ENCODE measurements at places on chromosomes 12 and 14.

DNA sequence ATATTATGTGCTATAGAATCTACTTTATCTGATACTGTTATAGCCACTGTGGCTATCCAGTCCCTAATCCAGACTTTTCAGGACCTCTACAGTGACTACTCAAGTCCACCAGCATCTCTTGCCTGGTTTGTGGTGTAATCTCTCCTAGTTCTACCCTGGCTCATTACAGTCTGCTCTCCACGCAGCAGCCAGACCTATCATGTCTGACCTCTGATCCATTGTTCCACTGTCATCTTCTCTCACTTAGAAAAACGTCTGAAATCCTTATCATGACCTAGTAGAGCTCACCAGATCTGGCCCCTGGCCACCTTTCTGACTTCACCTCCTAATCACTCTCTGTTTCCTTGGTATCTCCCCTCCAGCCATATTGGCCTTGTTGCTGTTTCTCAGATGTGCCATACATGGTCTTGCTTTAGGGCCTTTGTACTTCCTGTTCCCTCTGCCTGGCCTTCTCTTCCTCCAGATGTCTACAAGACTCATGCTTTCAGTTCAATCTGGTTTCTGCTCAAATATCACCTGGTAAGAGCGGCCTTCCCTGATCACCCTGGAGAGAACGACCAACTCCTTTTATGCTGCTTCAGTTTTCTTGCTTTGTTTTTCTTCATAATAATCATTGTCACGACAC lies 475.5 kb downstream of the AACS start:
- no peak for DNase-seq

GRCh38 chr14:50260511-50260910 lies 29.1 kb upstream of the SOS2 start:
- DNase-seq: no peak

DNA sequence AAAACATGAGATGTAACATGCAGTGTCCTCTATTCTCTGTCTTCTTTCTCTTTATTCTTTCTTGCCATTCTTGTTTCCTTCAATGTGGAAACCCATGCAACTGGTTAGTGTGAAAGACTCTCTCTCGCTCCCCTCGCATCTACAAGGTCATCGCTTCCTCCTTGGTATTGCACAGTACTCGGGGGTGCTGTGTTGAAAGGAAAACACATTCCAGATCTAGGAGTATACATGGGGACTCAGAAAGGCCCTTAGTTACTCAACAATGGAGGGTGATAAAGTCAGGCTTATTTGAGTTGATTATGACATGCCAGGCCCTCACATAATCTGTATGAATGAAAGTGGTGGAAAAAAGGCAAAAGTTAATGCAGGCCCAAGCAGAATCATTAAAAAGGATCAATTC lies 75.5 kb upstream of the OVCH1 start:
- DNase-seq: no peak

GRCh38 chr14:81303258-81303935 lies 82.6 kb upstream of the GTF2A1 start:
- DNase-seq: no peak

DNA sequence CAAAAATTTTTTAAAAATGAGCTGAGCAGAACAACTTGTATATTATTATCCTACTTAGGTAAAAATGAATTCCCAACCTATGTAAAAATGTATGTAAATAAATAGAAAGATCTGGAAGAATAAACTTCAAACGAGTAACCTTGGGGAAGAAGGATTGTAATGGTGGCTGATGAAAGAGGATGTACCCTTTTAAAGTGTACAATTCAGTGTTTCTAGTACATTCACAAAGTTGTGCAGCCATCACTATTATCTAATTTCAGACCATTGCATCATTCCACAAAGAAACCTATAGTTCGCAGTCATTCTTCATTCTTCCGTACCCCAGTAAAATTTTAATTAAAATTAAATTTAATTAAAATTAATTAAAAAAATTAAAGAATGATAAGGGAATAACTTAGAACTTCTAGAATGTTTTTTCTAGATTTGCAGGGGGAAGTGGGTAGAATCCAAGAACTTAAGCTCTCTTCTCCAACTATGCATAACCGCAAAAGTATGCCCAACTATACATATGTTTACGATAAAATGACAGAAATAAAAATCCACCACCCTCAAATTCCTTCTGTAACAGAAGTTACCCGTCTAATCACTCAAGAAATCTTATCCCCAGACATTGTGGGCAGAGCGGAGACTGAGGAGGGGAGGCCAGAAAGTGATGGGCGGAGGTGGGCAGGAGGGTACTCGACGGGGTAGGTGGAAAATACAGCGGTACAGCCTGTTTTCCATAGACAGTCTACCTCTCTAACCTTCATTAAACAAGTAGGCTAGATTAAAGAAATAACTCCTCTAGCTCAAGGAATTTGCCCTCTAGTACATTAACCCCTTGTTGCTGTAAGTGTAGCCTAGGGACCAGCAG lies 921 bp downstream of the DEPDC4 start:
- no peak for DNase-seq

DNA sequence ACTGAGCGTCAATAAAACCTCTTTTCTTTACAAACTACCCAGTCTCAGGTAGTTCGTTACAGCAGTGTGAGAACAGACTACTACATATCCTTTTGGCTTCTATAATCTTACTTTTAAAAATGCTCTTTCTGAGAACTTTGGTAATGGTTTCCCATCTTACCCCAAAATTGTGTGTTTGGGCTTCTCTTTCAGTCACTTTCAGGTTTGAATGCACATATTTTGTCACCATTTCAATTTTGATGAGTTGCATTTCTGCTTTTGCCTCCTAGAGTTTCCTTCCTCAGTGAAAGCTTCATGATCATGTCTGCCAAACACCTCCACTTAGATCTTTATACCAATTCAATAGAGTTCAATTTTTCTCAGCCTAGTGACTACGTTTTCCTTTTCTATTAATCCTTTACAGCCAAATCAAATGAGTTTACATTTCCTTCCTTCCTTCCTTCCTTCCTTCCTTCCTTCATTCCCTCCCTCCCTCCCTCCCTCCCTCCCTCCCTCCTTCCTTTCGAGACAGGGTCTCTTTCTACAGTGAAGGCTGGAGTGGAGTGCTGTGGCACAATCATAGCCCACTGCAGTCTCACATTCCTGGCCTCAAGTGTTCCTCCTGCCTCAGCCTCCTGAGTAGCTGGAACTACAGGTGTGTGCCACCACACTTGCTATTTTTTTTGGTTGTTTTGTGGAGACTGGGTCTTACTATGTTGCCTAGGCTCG lies 124.9 kb downstream of the BCAT1 start:
- DNase-seq: no peak

GRCh38 chr14:89029961-89030694 lies 205.7 kb downstream of the TTC8 start:
- no peak for DNase-seq

DNA sequence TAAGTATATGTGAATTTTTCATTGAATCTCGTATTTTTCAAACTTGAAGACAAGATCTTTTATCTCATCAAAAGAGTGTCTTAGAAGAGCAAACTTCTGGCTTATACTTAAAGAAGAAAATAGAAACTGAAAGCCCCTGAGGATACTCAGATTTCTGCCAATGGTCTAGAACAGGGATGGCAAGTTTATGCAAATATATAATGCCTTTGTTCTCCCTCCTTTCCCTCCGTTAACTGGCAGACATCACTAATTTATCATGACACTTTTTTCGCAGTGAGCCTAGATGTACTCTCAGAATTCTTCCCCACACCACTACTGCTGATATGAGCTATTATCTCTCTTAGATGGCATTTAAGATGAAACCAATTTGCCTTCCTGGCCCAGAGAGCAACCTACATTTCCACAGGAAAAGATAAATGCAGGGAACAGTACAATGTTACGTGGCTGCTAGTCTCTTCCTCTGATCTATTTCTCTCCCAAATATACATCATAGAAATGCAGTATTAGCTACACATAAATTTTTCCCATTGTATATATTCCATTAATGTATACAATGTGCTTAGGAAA lies 40.0 kb upstream of the DAAM1 start:
- DNase-seq: no peak

GRCh38 chr12:24599736-24600135 lies 349.2 kb downstream of the BCAT1 start:
- no peak for DNase-seq

DNA sequence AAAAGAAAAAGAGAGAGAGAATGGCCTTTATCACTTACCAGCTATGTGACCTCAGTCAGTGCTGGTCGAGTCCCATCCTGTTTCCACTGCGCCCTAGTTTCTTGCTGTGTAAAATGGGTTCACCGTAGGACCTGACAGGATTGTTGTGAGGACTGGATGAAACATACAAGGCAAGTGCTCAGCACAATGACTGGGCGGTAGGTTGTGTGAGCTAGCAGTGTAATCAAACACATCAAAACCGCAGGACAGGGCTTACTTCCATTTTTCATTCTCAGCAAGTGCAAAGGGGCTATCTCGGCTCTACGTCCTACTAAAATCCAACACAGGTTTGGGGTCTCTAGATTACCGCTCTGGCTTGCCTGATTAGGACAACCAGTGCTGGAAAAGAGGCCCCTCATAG lies 36.4 kb upstream of the ATXN2 start:
- DNase-seq: no peak

DNA sequence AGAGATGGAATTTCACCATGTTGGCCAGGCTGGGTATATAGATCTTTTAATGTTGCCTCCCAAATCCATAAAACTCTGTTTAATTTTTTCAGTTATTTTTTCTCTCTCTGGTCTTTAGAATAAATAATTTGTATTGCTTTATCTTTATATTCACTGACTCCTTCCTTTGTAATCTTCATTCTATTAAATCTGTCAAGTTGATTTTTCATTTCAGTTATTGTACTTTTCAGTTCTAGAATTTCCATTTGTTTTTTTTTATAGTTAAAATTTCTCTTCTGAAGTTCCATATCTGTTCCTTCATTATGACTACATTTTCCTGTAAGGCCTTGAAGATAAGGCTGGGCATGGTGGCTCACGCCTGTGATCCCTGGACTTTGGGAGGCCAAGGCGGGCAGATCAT lies 13.6 kb upstream of the SPPL3 start:
- no peak for DNase-seq

GRCh38 chr12:131613186-131613585 lies 97.7 kb upstream of the SFSWAP start:
- no peak for DNase-seq

- DNase-seq: no peak
These were observed 55.9 kb upstream of the FICD start for GRCh38 chr12:108459149-108459548.

DNA sequence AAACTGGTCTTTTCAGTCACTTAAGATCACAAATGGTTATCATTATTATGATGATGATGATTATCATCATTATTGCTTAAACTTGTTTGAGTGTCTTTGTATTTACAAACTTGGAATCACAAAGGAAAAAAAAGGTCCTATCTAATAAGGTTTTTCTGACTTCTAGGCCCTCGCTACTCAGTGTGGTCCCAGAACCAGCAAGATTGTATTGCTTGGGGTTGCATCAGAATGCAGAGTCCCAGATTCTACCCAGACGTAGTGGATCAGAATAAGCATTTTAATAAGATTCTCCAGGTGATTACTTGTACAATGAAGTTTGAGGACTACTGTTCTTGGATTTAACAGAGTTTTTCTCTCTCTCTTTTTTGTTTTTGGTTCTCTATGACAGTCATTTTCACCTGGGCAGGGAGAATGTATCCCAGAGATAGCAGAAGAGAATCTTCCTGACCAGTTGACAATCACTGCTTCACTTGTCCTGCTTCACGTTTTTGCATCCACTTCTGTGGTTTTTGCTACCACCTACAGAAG lies 29.3 kb upstream of the PPP1R12A start:
- DNase-seq: no peak

DNA sequence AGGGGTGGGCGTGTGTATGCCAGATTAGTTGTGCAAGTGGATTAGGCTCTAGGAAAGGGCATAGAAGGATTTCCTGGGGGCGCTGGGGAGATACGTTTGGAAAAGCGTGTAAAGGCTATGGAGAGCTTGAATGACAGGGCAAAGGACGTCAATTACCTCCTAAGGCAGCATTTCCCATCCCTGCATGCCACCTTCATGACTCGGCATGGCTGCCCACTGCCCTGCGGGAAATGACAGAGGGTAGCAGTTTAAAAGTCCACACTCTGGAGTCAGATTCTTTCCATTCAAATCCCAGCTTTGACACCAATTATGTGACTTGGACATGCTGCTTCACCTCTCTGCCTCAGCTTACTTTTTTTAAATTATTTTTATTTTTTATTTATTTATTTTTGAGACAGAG lies 14.8 kb upstream of the TMEM229B start:
- DNase-seq: no peak

DNA sequence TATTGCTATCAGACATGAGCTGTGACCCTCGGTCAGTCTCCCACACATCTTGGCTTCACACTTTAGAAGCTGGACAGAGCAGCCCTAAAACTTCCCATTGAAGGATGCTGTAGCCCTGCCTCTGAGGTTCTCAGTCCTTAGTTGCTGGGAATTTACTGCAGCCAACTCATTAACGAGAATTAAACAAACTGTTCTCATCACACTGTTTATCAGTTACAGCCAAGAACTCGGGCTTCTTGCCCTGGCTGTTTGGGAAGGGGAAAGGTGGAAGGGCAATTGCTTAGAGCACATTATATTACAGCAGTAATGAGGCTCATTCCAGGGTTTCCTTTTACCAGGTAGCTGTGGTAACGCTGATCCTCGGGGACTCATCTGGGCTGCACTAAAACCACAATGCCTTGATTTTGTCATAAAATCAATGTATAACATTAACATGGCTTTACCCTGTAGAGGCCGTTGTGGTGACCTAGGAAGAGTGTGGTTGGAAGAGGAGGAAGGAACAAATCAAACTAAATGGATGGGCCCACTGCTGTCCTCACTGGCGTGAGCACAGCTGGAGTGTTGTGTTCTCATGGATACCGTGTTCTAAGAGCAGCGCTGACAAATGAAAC lies 87.1 kb downstream of the GPR135 start:
- DNase-seq: no peak

GRCh38 chr12:124565656-124566160 lies 1.7 kb downstream of the NCOR2 start:
- DNase-seq: no peak

DNA sequence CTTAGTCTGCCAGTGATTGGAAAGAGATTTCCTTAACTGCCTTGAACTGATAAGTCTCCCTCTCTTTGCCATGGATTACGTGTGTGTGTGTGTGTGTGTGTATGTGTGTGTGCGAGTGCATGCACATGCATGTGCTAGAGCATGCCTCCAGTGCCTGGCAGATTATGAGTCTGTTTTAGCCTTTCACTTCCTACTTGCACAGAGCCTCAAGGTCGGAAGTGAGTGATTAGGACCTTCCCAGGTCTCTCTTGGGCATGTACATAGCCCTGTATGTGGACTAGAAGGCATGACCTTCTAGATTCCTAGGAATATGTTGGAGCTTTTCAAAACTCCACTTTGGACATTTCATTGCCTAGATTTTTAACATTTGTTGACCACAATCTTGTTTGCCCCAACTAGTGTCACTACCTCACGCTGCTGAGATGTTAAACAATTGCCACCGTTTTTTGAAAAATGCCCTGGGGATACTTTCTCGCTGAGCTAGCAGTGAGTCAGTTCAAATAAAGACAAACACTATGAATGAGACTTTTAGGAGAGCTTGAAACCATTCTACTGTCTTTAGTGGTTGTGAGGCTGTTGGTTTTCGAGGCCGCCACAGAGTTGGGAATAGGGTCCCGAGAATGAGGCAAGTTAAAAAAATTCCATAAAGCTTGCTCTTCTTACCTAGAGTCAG lies 28.2 kb downstream of the KIAA0586 start:
- DNase-seq: no peak

GRCh38 chr14:24197056-24197450 lies 1.8 kb upstream of the TM9SF1 start:
- no peak for DNase-seq
